Cortex of kidney (tissue), 1 donor: ENCODE measurements at places on chromosomes 12 and 14.

DNA sequence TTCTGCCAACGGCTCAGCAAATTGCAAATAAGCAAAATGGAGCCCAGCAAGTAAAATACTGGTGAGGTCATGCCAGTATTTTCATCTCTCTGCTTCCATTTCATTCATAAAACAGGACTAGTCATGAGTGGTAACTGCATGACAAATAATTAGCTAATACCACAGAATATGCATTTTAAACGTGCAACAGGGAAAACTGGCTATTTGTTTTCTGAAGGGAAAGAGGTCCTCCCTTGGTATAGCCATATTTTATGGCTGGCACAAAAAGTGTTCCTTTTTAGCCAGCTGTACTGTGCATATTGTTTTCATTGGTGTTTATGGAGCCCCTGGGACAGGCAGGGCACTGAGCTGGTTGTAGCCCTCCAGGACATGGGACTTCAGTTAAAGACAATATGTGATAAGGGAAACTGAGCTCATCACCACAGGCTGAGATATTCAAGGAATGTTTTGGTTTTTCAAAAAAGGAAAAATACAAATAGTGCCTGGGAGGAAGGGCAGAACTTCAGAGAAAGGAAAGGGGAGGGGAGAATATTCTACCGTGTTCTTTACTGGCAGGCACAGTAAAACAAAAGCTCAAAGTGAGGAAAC is 26.1 kb upstream of the FOXN3 start:
- DNase-seq: no peak

- DNase-seq: no peak
These were observed 410.3 kb downstream of the SLC6A15 start for GRCh38 chr12:84502180-84502860.

DNA sequence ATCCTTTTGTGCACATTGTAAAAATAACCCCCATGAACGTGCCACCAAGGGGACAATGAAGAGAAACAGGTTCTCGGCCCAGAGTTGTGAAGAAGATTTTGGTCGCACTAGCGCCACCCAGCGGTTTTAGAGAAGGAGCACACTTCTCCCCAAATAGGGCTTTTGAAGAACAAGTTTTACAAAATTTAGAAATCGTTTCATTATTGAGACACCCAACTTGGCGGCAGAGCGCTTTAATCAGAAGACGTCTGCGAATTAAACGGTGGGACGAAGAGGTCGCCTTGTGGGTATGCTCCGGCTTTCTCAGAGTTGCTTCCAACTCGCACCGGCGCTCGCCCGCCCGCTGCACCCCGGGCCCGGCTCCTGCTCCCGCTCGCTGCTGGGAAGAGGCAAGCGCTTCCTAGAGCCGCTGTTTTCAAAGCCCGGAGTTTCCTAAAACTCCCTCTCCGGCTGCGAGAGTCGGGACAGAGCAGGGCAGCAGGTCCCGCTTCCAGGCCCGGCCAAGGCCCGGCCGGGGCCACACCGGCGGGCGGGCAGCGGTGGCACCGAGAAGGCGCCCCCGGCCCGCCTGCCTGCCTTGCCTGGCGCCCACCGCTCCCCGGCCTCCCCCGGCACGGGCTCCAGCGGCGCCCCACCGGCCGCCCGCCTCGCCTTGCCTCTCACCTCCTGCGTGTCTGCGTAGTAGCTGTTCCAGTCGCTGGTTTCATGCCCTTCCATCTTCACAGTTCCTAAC is 645 bp downstream of the FOXA1 start:
- no peak for DNase-seq

DNA sequence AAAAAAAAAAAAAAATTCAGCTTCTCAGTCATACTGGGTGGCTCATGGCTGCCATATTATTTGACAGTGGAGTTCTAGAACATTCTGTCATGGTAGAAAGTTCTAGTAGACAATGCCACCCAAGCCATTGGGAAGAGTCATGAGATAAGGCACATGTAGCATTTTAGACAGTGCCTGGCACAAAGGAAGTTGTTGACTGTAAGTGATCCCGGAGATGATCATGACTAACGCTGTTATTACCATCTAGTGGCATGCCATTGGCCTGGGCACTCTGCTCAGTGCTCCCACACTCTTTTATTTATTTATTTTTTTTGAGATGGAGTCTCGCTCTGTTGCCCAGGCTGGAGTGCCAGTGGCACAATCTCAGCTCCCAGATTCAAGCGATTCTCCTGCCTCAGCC is 80.4 kb downstream of the FOXN4 start:
- DNase-seq: no peak

GRCh38 chr12:34347367-34347766 is 325.1 kb downstream of the ALG10 start:
- DNase-seq: no peak

DNA sequence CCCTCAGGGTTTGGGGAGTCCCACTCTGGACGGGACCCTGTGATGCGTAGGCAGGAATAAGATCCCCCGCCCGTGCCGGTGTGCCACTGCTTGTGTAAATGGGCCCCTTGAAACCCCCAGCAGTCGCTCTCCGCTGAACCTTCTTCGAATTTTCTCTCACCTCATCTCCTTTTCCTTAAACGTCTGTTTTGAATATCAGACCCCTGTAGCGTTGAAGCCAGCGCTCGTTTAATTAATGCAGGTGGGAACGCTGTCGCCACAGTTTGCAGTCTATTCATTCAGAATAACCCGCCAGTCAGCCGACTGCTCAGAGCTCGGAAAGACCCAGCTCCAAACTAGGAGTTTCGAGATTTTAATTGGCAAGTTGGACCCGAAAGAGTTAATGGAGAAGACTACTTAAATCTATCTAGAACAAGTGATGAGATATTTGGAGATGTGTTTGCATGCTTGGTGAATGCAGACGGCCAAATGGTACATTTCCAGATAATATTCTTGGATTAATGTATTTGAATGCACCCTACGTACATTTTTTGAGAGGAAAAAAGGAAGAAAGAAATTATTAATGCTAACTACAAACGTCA is 739 bp upstream of the PPP2R5E start:
- no peak for DNase-seq

DNA sequence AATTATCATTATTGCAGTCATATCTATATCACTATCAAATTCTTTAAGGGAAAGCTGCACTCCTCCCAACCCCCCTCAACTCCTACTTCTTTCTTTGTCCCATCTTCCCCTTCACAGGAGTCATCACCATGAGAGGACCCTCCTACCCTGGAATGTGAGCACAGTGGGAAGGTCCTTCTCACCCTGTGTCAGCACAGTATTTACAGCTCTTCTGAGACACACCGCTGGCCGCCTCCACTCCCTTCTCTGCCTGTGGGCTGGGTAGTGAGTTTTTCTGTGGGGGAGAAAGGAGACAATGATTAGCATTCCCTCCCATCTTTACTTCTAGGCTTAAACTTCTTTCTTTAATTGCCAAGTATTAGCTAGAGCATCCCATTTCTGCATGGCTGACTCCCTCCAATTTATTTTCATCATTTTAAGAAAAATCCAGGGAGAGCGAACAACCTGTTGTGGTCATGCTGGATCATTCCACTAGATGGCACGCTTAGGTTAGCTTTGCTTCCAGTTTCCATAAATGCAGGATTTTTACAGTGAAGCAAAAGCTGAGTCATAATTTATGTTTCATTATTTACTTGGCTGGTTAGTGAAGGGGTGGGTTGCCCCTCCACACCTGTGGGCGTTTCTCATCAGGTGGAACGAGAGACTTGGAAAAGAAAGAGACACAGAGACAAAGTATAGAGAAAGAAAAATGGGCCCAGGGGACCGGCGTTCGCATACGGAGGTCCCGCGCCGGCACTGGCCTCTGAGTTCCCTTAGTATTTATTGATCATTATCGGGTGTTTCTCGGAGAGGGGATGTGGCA is 188.5 kb downstream of the ALX1 start:
- DNase-seq: no peak
